ENCODE measurements at places on chromosomes 13 and 19. TPM values are rescaled to one million over a fixed set of nuclear protein-coding genes. Genes with fewer than 3 reads are reported as not detected.

- peaks cover 3% of the 10 kb centered on the region for H3K4me1 ChIP-seq
- DNase-seq, result no peak
- H3K27ac ChIP-seq, result no peak overlapping the region
Observed at GRCh38 chr19:41203371-41203770, 10.4 kb downstream of the CYP2S1 start.

- DNase-seq, result no peak
- no peak overlapping the region for H3K4me3 ChIP-seq
- H3K27me3 ChIP-seq, result peaks cover 9% of the 10 kb centered on the region
- no peaks in the 10 kb centered on the region for H3K4me1 ChIP-seq
- H3K27ac ChIP-seq, result no peak overlapping the region
- H3K36me3 ChIP-seq, result no peaks in the 10 kb centered on the region
Observed at GRCh38 chr13:39281539-39282150, 243.4 kb downstream of the NHLRC3 start.

DNA sequence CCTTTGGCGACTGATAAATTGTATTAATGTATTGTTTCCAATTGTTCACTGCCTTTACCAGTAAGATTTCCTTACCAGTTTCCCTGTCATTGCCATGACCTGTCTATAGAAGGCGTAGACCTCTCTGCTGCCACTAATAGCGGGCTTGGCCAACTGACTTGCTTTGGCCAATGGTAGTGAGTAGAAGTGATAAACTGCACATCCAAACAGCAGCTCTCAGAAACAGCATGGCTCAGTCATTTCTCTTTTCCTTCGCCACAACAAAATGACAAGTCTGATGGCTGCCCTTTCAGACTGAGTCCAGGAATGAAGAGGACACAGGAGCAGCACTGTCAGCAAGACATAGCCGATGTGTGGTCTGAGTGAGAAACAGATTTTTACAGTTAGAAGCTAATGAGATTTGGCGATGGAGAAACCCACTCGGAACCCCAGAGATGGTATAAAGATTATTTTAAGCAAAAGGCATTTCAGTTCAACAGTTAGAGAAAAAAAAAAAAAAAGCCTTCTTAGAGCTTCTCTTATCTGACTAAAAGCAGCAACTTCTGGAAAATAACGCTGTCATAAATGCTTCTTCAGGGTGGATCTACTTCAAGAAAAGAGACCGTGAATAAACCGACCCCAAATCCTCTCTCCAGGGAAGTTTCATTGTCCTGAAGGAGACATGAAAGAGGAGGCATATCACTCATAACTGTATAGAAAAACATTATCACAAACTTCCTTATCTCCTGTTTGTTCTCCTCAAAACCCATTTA lies 42.0 kb upstream of the TM9SF2 start:
- H3K27me3 ChIP-seq, result peaks cover 3% of the 10 kb centered on the region
- peaks cover 3% of the 10 kb centered on the region for H3K4me1 ChIP-seq
- no peak overlapping the region for H3K27ac ChIP-seq
- no peak overlapping the region for H3K4me3 ChIP-seq

DNA sequence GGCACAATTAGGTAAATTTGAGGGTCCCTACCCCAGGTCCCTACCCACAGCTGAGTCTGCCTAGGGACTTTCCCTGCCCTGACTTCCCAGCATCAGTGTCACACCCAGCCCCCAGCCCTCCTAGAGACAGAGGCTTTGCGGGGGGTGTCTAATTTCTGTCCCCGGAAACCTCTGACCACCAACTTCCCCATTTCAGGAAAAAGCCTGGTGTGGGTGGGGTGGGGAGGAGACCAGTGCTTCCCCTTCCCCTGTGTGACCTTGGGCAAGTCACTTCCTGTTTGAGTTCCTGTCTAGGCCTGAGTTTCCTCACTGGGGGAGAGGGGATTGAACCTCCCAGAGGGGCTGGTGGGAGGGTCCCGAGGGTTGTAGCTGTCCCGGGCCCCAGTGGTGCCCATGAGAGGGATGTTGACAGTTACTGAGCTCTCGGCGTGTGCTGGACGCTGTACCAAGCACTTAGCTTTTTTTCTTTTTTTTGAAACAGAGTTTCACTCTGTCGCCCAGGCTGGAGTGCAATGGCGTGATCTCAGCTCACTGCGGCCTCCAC lies 7.9 kb downstream of the VASP start:
- peaks cover 43% of the 10 kb centered on the region for H3K4me1 ChIP-seq
- no peaks in the 10 kb centered on the region for H3K27me3 ChIP-seq
- H3K36me3 ChIP-seq, result peaks cover 25% of the 10 kb centered on the region
- peak overlapping the region; percentile 87 for H3K27ac ChIP-seq

DNA sequence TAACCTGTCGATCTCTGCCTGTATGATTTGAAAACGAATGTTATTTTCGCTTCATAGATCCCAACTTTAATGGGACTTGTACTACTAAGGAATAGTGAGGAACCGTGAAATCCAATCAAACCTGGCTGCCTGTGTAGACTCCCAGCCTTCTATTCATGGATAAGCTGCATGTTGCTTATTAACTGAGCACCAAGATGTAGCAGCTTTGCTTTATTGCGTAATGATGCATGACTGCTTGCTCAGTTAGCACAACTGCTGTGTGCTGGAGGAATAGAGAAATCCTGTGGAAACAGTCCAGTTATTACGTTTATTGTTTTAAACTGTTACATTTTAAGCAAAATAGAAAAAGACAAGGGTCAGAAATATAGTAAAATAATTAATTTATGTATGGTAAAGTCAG lies 108.2 kb downstream of the SHISA2 start:
- H3K27me3 ChIP-seq, result peaks cover 6% of the 10 kb centered on the region
- DNase-seq, result no peak
- no peaks in the 10 kb centered on the region for H3K36me3 ChIP-seq
- H3K27ac ChIP-seq, result no peak overlapping the region
- H3K4me3 ChIP-seq, result no peak overlapping the region
- H3K4me1 ChIP-seq, result peaks cover 4% of the 10 kb centered on the region

GRCh38 chr13:31100721-31101120 lies 61.0 kb downstream of the HSPH1 start:
- peaks cover 43% of the 10 kb centered on the region for H3K27me3 ChIP-seq
- DNase-seq, result no peak
- no peak overlapping the region for H3K4me3 ChIP-seq
- no peaks in the 10 kb centered on the region for H3K36me3 ChIP-seq
- no peaks in the 10 kb centered on the region for H3K4me1 ChIP-seq

DNA sequence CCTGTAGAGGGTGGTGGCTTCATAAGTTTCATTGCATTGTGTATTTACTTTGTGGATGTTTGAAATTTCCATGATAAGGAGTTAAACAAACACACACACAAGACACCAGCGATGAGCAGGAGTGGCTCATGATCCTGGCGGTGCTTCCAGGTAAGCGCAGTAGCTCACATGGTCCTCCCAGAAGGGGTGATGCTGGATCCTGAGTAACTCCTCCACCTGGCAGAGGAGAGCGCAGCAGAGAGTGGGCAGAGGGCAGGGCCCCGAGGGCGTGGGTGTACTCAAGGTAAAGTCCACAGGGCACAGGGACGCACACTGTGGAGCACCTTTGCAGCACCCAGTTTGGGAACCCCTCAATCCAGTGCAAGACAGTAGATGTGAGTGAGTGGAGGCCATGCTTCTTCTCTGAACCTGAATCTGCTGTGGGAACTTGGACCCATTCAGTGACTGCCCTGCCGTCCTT lies 54.0 kb downstream of the RFX2 start:
- no peak for DNase-seq
- peaks cover 14% of the 10 kb centered on the region for H3K4me1 ChIP-seq
- H3K27me3 ChIP-seq, result peaks cover 5% of the 10 kb centered on the region
- H3K27ac ChIP-seq, result no peak overlapping the region
- no peak overlapping the region for H3K4me3 ChIP-seq

DNA sequence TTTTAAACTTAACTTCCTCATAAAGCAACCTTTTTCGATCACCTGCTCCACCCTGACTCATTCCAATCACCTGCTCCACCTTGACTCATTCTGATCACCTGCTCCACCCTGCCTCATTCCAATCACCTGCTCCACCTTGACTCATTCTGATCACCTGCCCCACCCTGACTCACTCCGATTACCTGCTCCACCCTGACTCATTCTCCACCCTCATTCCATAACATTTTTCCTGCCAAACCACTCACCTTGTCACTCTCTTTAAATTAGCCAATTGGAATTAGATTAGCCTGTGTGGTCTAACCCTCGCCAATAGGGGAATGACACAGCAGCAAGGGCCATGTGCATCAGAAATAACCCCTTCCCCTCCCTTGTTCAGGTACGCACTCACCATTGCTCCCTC lies 31.9 kb upstream of the ZNF83 start:
- H3K4me3 ChIP-seq, result no peak overlapping the region
- peaks cover 7% of the 10 kb centered on the region for H3K4me1 ChIP-seq
- H3K27ac ChIP-seq, result no peak overlapping the region
- no peaks in the 10 kb centered on the region for H3K27me3 ChIP-seq
- H3K36me3 ChIP-seq, result peaks cover 83% of the 10 kb centered on the region

DNA sequence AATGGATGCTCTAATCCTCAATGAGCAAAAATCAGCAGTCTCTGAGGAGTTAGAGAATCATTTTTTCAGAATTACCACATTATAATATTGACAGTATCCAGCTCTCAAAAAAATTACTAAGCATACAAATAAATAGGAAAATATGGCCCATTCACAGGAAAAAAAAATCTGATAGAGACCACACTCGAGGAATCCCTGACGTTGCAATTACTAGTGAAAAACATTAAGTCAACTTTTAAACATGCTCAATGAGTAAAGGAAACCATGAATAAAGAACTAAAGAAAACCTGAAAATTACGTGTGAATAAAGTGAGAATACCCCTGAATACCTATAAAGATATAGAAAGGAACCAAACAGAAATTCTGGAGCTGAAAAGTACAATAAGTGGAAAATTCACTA lies 38.7 kb upstream of the ZNF780A start:
- no peak overlapping the region for H3K4me3 ChIP-seq
- H3K27me3 ChIP-seq, result peaks cover 53% of the 10 kb centered on the region
- no peak overlapping the region for H3K27ac ChIP-seq
- H3K36me3 ChIP-seq, result no peaks in the 10 kb centered on the region
- no peaks in the 10 kb centered on the region for H3K4me1 ChIP-seq

- peaks cover 42% of the 10 kb centered on the region for H3K4me1 ChIP-seq
- no peaks in the 10 kb centered on the region for H3K27me3 ChIP-seq
- DNase-seq, result no peak
- no peak overlapping the region for H3K27ac ChIP-seq
- H3K4me3 ChIP-seq, result no peak overlapping the region
- peaks cover 8% of the 10 kb centered on the region for H3K36me3 ChIP-seq
Observed at GRCh38 chr13:25869941-25870340, 181.9 kb downstream of the SHISA2 start.

GRCh38 chr19:10279737-10280442 lies 6.9 kb upstream of the ICAM4 start:
- peaks cover 16% of the 10 kb centered on the region for H3K36me3 ChIP-seq
- peaks cover 11% of the 10 kb centered on the region for H3K4me1 ChIP-seq
- H3K27me3 ChIP-seq, result no peaks in the 10 kb centered on the region
- DNase-seq, result no peak

GRCh38 chr19:54428323-54429175 lies 13.3 kb downstream of the TTYH1 start:
- peaks cover 2% of the 10 kb centered on the region for H3K4me1 ChIP-seq
- DNase-seq, result no peak
- H3K27ac ChIP-seq, result no peak overlapping the region
- H3K4me3 ChIP-seq, result no peak overlapping the region
- no peaks in the 10 kb centered on the region for H3K36me3 ChIP-seq

SACS gene
- 30.9 TPM for total RNA-seq

CEACAM18 gene
- not detected for total RNA-seq

B3GNT8 gene
- total RNA-seq, result 2.2 TPM

TMEM86B gene
- total RNA-seq, result 19.4 TPM

Data from activated naive CD8-positive, alpha-beta T cell treated with anti-CD3 and anti-CD28 coated beads, Interleukin-2, amount 10 ng/mL, durations not matched to agents 7 days and 5 days (primary cell).